ENCODE measurements at places on chromosomes 3 and 15.

GRCh38 chr3:101813817-101814440 lies 34.9 kb downstream of the NXPE3 start:
- DNase-seq: no peak

GRCh38 chr3:188568736-188569135 lies 414.8 kb downstream of the LPP start:
- no peak for DNase-seq

DNA sequence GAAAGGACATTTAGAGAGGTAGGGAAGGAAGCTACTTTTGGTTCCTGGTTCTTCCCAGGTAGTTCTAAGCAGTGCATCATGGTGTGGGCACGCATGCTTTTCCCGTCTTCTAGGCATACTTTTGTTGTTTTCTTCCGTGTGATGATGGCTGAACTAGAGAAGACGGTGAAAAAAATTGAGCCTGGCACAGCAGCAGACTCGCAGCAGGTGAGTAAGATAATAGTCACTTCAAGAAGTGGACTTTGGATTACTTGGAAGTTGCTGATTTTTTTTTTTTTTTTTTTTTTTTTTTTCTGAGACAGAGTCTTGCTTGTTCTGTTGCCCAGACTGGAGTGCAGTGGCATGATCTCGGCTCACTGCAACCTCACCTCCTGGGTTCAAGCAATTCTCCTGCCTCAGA lies 17.9 kb downstream of the FANCD2OS start:
- no peak for DNase-seq

DNA sequence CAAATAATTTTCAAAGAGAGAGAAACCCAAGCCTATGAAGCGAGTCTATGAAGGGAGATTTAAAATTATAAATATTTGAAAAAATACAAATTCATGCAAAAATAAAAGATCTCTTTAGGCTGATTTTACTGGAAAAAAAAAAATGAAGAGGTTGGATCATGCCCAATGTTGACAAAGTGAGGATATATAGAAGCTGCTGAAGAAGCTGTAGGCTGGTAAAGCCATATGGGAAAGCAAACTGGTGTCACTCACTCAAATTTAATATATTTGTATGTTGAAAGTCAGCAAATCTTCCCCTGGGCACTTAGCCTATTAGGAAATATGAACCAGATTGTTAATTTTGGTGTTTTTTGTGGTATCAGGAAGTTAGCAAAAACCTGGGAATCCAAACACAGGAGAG lies 61.8 kb upstream of the BCHE start:
- DNase-seq: no peak

DNA sequence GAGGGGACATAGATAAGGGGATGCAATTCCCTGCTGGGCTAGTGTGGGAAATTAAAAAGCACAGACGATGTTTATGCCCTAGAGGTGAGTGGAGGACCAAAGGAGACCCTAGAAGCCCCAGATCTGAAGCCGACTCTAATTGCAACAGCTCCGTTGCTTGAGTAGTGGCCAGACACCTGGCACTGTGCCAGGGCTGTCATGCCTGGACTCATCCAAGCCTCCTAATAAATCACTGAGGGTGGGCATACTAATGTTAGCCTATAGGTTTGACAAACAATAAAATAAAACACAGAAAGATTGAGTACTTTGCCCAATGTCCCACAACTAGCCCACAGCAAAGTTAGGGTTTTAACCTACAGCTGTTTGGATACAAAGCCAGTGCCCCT lies 25.4 kb upstream of the MRPS22 start:
- no peak for DNase-seq

GRCh38 chr3:33926998-33927605 lies 128.7 kb downstream of the PDCD6IP start:
- DNase-seq: no peak

- DNase-seq: no peak
These were observed 4.2 kb downstream of the UBAP1L start for GRCh38 chr15:65110676-65111292.

- no peak for DNase-seq
These were observed 477.0 kb downstream of the EPHA3 start for GRCh38 chr3:89584398-89584797.

- no peak for DNase-seq
These were observed 23.8 kb downstream of the MTMR14 start for GRCh38 chr3:9673082-9673481.

DNA sequence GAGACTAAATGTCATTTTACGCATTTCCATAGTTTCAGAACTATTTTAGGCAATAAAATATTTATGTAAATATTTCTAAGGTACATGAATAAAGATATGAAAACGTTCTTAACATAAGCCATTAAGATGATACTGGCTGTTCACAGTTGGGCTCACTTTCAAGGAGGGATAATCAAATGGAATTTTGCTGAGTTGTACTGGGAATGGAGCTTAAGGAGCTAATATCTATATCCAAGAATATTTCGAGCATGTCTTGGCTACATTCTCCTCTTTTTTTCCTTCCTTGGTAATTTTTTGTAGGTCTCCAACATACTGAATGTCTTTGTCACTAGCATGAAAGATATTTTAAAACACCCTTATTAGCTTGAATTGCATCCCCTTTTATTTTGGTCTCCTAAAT lies 383.4 kb downstream of the RAP2B start:
- no peak for DNase-seq

DNA sequence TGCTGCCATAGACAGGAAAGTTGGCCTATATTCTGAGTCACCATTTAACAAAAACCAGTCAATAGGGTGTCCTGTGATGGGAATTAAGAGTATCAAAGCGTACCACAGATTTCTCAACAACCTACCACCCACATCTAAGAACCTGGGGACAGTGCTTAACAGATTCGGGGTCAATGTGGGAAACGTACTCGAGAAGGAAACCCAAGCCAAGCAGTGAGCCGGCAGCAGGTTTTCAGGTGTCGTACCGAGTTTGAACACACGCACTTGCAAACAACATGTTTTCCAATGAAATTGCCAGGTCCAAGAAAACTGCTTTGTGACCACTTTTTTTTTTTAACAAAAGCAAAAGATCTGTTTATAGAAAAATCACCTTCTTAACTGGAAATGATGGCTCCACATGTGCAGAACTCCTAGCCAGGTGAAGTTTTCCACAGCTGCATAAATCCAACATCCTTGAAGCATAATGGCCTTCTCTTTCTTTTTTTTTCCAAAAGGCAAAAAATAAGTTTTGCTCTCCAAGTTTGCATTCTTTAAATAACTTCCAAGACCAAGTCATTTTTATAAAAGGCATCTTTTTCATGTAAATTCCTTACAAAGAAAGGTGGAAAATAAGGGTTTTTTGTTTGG lies 45.7 kb downstream of the ADAMTS17 start:
- no peak for DNase-seq

DNA sequence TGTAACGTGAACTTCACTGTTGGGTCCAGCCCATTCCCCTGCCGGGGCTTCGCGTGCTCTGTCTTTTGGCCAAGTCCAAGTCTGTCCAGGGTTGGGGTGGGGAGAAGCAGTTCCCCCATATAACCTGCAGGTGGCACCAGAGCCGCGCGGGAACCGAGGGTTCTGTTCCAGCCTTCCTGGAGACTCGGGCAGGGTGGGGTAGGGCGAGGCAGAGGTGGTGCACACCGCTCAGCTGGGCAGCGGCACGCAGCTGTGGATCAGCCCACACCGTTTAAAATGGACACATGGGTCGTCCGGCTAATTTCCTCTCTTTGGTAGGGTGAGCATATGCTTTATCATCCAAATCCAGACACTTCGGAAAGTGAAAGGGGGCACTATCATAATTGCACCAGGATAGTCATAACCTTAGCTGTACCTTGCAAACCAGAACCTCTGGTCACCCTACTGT lies 118.1 kb downstream of the TBC1D2B start:
- DNase-seq: peak; percentile 81

DNA sequence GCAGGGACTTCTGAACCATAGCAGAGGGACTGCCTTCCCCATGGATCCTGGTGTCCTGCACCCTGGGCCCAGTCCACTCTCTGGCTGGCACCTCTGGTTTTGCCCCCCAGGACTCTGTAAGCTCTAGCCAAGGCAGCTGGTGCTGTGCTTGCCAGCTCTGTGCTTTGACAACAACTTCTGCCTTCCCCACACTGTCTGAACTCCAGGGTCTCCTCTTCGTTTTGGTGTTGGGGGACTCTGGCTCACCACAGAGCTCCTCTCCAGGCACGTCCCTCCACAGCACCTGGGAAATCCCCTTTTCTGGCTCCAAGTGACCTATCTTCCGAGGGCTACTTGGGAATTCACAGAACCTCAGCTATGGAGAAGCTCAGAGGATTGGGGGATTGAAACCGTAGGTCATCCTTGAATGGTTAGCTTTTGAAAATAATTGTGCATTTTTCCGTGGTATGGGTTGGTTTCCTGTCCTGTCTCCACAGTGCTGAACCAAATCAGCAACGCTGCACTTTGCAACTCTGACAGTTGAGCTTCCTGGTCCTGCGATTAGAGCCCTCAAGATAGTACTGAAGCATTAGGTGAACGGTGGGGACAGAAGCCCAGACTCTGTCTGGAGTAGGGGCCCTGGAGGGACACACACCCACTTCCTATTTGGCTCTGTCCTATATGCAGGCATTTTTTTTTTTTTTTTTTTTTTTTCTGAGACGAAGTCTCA lies 152.4 kb downstream of the APBA2 start:
- DNase-seq: no peak

GRCh38 chr3:184209146-184209923 lies 20.1 kb upstream of the VWA5B2 start:
- no peak for DNase-seq

- DNase-seq: no peak
These were observed 10.8 kb downstream of the PRICKLE2 start for GRCh38 chr3:64214381-64215018.

- DNase-seq: no peak
These were observed 65.9 kb downstream of the BTD start for GRCh38 chr3:15667484-15667883.

- no peak for DNase-seq
These were observed 9.2 kb upstream of the MST1R start for GRCh38 chr3:49912881-49913281.

- DNase-seq: no peak
These were observed 29.9 kb upstream of the STT3B start for GRCh38 chr3:31502803-31503221.

DNA sequence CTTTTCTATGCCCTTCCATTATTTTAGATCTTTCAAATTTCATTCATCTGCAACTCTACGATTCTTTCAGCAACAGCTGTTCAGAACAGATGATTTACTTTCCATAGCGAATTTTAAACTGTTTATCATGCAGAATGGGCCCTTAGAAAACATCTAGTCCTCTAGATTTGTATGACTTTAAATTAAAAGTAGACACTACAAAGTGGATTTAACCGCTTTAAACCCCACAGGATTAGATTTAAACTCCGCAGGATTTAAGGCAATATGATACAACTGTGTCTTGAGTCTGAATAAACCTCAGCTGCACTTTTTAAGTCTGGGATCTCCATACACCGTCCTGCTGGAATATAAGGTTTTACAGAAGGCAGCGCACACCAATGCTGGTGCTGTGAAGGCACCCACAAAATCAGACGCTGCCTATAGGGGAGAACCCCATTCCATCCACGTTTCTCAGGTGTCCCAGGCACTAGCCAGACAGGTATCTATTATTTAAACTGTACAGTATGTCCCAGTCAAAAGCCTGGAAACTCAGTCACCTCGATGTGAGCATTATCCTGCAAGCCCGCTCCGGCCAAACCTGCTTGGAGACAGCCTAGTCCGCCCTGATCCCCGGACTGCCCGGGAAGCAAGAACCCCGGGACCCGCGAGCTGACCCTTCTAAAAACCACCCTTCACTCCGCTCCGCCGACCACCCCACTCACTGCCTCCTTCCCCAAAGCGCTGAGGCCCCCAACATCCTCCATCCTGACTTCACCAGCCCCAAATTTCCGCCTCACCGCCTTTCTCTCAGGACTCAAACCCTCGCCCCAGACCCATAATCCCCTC lies 768 bp downstream of the ANO10 start:
- no peak for DNase-seq

- no peak for DNase-seq
These were observed 69.6 kb downstream of the APBA2 start for GRCh38 chr15:28955160-28955992.

- DNase-seq: no peak
These were observed 2.6 kb downstream of the MFSD1 start for GRCh38 chr3:158804441-158804840.

DNA sequence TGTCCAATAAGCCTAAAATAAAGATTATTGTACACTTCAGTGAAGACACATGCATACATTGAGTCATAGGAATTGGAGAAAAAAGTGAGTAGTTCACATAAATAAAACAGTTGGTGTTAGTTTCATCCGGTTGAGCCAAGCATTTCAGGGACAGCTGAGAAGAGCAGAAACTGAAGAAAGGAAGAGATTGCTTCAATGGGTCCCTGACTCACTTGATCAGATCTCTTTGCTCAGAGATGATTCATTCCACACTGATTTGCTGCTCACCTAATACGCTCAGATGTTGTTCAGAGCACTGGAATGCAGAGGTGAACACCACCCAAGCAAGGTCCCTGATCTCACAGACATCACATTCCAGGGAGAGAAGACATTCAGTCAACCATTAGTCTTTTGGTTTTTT lies 93.7 kb downstream of the RAD18 start:
- DNase-seq: no peak

Measured in activated CD8-positive, alpha-beta memory T cell treated with anti-CD3 and anti-CD28 coated beads for 48 hours (primary cell).